A549 treated with GW870086 at 1 μM for 4 hours (cell line): ENCODE measurements at places on chromosomes 5 and 9. TPM values are rescaled to one million over a fixed set of nuclear protein-coding genes. Genes with fewer than 3 reads are reported as not detected.

HK3 gene
- total RNA-seq = 0.05 to 0.13 TPM in 2 of 5 replicates, not detected in the others

PFDN1 gene
- 89.8 to 116 TPM (median 93.0 TPM) in 5 replicates for total RNA-seq

FAM221B gene
- total RNA-seq = not detected in 5 replicates

PCDHB11 gene
- total RNA-seq = 0.08 to 0.12 TPM (median 0.10 TPM) in 4 of 5 replicates, not detected in the other

TEX48 gene
- total RNA-seq = not detected in 5 replicates

F2RL2 gene
- total RNA-seq = 3.4 to 3.7 TPM (median 3.5 TPM) in 5 replicates

BARX1 gene
- total RNA-seq = 7.9 to 12.3 TPM (median 11.7 TPM) in 5 replicates

IFNA4 gene
- not detected in 5 replicates for total RNA-seq

HTR1A gene
- total RNA-seq = not detected in 5 replicates

PCDHGA4 gene
- total RNA-seq = 0.07 to 0.18 TPM (median 0.14 TPM) in 5 replicates
